ENCODE measurements at places on chromosomes 11 and 22.

DNA sequence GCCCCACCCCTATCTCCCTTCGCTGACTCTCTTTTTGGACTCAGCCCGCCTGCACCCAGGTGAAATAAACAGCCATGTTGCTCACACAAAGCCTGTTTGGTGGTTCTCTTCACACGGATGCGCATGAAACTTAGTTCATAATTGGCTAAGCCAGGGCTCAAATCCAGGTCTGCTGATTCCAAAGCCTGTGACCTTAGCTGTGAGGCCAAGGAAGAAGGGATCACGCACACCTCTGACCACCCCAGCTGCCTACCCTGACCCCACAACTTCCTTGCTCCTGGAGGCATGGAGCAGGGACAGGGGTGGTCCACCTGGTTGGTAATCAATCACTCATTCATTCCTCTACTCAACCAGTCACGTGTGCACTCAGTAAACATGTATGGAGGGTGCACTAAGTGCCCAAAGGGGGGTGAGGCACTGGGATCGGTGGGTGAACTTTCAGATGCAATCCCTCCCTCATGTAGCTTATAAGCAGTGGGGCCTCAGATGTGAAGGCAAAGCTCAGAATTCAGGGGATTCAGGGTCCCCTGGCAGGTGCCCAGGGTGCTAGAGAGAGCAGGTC is 10.3 kb downstream of the FXYD2 start:
- no peak for DNase-seq

DNA sequence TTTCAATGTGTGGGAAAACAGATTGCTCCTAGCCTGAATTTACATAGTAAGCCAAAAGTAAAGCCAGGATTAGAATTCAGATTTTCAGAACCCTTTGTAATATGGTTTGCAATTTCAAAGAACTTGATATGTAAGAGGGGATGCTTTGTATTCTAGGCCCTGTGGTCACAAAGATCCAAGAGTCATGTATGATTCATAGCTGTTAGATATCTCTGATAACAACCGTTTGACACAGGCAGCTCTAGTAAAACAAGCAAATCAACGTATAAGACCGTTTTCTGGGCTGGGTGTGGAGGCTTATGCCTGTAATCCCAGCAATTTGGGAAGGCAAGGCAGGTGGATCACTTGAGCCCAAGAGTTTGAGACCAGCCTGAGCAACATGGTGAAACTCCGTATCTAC is 79.6 kb downstream of the EMSY start:
- DNase-seq: no peak

- no peak for DNase-seq
Observed at GRCh38 chr11:15473954-15474837, 359.5 kb downstream of the INSC start.

- DNase-seq: no peak
Observed at GRCh38 chr11:60455531-60456042, at the start of gene MS4A1. Gene MS4A1 (plus strand): TSS chr11:60455847. CDS start chr11:60462375, 6,528 bp downstream.

All from stimulated activated CD8-positive, alpha-beta memory T cell treated with anti-CD3 and anti-CD28 coated beads, Interleukin-4, amount 100 ng/mL, for 48 hours (primary cell).